BE2C (cell line): ENCODE measurements at places on chromosomes 3 and 15.

- no peak for DNase-seq
These were observed 44.2 kb downstream of the SETD5 start for GRCh38 chr3:9441501-9442221.

- no peak for DNase-seq
These were observed 110.2 kb downstream of the RBPMS2 start for GRCh38 chr15:64665179-64665578.

GRCh38 chr3:110736332-110736731, 335.3 kb upstream of the NECTIN3 start:
- DNase-seq = no peak

DNA sequence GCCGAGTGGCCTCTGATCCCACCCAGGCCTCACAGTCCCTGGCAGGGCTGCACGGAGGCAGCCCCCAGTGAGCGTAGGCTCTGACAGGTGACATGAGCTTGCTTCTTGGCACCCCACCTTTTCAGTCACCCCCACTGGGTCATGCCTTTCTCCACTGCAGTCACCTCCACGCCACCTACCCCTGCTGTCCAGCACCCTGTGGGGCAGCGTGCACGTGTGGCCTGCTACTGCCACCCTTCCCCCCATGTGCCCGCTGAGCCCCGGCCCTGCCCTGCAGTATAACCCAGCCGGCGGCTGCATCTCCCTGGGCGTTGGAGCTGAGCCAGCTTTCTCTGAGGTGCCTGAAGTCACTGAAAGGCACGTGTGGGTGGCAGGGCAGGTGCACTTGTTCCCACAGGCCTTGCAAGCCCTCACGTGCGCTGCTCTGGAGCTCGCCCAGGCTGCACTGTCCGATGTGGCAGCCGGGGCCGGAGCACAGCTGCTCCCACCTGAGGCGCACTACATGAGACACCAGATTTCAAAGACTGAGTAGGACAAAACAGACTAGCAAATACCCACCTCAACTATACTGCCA, 65.6 kb downstream of the NIPA2 start:
- DNase-seq = peak; percentile 29

- DNase-seq = no peak
These were observed 635.5 kb upstream of the NAALADL2 start for GRCh38 chr3:174223626-174224025.

DNA sequence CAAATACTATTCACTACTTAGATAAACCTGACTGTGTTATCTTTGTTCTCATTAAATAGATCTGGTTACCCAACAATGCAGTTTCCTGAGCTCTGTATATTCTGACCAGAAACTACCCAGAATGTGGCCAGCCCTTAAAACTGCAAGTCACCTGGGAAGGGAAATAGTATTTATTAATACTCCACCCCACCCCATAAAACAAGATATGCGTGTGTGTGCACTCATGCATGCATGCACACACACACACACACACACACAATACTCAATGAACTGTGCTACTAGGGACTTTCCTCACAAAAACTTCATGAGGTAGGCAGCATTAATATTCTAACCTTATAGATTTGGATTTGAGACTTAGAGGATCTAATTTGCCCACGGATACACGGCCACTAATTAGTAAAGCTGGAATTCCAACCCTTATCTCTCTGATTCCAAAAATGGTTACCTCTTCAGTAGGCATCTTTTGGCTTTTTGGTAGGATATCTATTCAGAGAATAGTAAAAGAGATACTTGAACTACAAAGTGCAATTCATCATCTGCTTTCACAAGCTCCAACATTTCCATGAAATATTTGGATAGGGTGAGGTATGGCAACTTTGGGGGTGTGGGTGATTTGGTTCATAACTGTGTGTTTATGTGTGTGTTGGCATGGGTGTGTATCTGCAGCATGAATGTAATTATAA, 197.0 kb upstream of the CFAP20DC start:
- DNase-seq = no peak

- DNase-seq = no peak
These were observed 20.5 kb downstream of the TRH start for GRCh38 chr3:129994883-129995559.

GRCh38 chr3:168071591-168072322, 24.0 kb downstream of the GOLIM4 start:
- DNase-seq = no peak

DNA sequence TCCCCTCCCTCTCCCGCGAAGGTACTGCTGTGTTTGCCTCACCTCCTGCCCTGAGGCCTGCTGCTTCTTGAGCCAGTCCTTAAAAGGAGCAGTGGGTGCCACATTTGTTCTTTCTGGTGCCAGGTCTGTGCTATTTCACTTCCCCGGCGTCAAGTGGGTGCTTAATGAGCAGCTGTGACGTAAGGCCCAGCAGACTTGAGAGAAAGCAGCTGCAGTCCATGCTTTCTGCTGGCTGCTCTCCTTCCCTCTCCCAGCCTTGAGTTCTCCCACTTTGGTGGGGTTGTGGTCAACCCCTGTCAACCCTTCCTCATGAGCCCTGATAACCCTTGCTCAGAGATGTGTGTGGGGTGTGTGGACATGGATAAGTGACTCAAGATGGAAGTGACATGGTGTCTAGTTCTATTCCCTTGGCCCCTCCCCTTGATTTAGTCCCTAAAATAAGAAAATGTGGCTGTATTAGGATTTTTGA, 6.9 kb downstream of the INAFM2 start:
- no peak for DNase-seq

- DNase-seq = no peak
These were observed 76.3 kb downstream of the CACNA1D start for GRCh38 chr3:53570709-53571108.

- DNase-seq = no peak
These were observed 123.2 kb upstream of the FEZF2 start for GRCh38 chr3:62496503-62496902.

DNA sequence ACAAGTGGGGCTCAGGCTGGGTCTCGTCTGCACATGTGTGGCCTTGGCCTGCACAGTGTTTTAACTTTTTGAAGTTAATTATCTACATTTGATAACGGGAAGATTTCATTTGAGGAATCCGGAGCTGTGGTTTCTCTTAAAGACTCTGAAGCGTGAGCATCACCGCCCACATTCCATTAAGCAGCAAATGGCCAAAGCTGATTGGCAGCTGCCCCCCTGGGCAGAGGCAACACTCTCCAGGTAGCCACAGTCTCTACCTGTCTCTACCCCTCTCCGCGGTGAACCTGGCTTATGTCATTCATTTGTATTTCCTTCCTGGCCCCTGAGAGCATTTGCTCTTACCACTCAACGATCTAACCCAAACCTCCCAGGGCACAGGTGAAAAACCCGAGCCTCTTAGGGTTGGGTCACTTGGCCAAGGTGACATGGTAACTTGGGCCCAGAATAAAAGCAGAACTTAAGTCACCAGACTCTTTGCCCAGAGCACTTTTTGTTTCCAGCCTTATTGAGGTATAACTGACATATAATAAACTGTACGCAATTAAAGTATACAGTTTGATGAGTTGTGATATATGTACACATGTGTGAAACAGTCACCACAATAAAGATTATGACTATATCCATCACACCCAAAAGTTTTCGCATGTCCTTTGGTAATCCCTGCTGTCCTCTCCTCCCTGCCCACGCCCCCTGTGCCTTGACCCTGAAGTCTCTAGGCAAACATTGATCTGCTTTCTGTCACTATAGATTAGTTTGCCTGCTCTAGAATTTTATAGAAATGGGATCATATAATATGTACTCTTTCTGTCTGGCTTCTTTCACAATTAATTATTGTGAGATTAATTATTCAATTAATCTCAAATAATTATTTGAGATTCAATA, 245.7 kb upstream of the HES1 start:
- DNase-seq = no peak

GRCh38 chr3:158789592-158789991, 12.3 kb upstream of the MFSD1 start:
- DNase-seq = peak; percentile 32

DNA sequence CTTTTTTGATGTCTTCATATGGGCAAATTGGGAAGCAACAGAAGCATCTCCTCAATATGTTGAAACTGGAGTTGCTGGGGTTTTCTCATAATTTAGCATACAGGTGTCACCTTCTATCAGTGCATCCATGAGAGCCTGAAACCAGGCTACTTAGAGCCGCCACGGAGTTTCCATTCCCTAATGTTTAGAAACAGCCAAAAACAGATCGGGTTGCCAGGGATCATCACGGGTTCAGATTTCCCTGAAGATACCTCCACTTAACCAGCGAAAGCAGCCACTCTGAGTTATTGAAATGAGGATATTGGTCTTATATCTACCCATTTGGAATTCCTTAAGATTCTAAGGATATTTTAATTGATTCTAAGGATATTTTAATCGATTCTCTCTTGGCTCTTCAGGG, 14.5 kb downstream of the TERB2 start:
- DNase-seq = no peak

- peak; percentile 98 for DNase-seq
These were observed 1.3 kb downstream of the KLF15 start for GRCh38 chr3:126355777-126356372.

DNA sequence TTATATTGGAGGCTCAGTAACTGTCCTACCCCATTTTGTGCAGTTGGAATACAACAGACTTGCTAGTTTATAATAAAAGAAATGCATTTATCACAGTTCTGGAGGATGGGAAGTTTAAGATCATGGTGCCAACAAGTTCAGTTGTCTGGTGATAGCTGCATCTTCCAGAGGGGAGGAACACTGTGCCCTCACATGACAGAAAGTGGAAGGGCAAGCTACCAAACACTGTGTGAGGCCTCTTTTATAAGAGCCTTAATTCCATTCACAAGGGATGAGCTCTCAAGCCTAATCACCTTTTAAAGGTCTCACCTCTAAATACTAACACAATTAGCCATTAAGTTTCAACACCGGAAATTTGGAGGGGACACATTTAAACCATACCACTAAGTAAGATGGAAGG, 1073.9 kb downstream of the PLOD2 start:
- DNase-seq = no peak

- no peak for DNase-seq
These were observed 24.5 kb downstream of the QTRT2 start for GRCh38 chr3:114081037-114081436.

DNA sequence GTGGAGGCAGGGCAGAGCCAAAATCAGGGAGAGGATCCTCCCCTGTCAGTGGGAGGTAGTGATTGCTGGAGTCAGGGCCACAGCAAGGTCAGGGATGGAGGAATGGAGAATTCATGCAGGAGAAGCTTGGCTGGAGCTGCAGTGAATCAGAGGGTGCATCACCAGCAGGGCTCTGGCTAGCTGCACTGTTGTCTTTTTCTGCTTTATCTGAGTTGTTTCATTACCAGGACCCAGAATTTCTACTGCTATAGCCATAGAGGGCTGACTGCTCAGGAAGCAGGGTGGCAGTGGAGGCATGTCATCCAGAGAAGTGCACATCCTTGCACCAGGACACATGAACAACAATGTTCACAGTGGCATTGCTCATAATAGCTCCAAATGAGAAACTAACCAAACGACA, 113.5 kb upstream of the GALNT15 start:
- no peak for DNase-seq

DNA sequence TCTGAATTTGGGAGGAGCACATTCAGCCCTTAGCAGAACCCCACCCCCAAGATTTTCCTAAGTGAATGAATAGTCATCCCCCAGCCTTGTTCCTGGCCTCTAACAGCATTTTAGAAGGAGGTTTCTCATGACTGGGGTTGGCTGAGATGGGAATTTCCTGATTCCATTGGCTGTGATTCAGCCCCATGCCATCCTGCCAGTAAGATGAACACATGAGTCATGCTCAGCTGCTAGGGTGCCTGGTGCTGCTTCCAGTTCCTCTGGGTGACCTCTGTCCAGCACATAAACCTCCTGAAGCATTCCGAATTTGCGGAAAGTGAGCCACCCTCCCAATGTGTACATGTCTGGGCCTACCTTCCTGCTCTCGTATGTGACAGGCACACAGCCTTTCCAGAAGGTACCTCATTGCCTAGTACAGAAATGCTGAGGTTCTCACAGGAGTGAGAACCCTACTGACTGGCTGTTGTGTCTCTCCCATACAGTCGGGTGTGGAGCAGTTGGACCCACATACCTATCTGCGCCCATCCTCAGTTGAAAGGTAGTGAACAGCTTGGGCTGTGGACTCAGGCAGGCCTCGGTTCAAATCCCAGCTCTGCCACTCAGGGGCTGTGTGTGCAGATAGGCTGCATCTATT, 91.7 kb downstream of the APBA2 start:
- peak; percentile 53 for DNase-seq

- no peak for DNase-seq
These were observed 87.6 kb downstream of the CFAP44 start for GRCh38 chr3:113353678-113354077.

DNA sequence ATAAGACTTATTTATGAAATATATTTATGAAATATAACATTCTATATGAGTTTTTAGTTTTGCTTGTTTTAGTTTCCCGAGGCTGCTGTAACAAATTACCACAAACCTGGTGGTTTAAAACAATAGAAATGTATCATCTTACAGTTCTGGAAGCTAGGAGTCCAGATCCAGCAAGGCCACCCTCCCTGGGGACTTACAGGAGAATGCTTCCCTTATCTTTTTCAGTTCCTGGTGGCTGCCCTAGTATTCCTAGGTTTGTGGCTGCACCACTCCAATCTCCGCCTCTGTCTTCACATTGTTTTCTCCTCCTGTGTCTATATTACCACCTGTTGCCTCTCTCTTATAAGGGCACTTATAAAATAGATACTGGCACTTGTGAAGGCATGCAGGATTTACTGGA, 877.8 kb downstream of the TUSC7 start:
- DNase-seq = peak; percentile 75

DNA sequence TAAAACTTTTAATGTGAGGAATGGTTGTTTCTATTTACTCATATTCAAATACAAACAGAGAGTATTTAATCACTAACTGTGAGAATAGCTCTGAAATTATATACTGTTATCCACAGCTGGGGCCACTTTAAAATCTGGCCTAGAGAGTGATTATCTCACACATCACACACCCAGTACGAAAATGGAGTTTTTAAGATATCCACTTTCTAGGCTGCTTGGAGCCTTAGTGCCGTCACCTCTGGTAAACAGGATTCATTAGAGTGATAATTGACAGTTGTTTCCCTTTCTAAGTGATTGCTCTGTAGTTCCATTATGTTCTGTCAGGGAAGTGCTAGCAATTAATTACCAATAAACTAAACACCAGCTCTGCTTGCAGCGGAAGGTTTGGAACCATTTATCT, 942.4 kb downstream of the FHIT start:
- DNase-seq = no peak
